Stimulated activated CD4-positive, alpha-beta T cell treated with anti-CD3 and anti-CD28 coated beads, Interleukin-1b, Interleukin-23, amount 100 ng/mL, for 1 hour (primary cell): ENCODE measurements at places on chromosomes 1 and 21.

DNA sequence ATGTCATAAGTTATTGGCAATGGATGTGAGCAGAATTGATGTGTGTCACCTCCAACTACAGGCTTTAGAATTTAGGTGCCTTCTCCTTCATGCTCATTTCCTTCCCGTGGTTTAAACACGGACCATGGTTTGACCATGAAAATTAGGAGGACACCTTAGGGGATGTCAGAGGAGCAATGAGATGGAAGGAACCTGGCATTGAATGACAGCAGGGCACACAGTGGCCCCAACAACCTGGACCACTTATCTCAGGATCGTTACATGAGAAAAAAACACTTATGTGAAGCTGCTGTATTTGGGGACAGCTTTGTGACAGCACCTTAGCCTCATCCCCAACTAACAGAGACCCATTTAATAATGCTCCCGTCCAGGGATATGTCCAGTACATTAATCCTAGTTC is 70.8 kb downstream of the SLC9A1 start:
- no peak for DNase-seq

DNA sequence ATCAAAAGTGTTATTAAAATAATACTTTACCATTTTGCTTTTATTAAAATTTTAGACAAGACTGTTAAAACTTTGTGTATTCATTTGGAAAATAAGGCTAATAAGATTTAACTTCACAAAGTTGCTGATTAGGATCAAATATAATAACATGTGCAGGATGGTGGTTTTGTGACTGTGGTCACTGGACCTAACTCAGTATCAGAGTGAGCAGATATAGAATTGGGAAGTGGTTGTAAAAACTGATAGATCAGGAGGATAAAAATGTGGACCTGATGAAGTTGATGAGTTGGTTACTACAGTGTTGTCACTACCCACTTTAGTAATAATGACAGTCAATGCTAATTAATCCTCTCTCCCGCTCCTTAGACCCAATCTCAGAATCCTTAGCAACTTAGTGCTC is 186.4 kb downstream of the AKT3 start:
- DNase-seq = no peak

- DNase-seq = no peak
Measured at GRCh38 chr21:39066829-39067780, 116.1 kb downstream of the PSMG1 start.

DNA sequence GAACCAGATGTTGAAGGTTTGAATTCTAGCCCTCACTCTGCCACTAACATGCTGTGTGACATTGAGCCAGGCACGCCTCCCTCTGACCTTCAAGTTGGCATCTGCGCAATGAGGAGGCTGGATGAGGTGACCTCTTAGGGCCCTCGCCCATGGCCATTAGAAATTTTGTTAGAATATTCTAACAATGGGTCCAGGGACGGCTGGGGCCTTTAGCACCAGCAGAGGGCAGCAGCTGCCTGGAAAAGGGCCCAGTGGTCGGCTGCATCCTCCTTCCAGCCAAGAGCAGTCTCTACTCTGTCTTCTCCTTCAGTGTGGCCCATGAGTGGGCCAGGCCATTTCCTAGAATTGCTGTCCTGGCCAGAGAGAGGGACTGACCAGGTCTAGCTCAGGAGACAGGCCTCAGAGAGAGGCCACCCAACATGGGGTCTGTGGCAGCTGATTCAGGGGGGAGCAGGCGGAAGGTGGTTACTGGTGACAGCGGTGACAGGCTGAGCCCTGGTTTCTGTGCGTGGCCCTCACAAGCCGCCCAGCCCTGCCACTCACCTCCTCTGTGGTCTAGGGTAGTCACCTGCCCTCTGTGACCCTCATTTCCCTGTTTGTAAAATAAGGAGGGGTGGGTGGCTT is 101.3 kb upstream of the ACTL8 start:
- no peak for DNase-seq

GRCh38 chr1:172322219-172323061 is 98.0 kb upstream of the C1orf105 start:
- DNase-seq = no peak

DNA sequence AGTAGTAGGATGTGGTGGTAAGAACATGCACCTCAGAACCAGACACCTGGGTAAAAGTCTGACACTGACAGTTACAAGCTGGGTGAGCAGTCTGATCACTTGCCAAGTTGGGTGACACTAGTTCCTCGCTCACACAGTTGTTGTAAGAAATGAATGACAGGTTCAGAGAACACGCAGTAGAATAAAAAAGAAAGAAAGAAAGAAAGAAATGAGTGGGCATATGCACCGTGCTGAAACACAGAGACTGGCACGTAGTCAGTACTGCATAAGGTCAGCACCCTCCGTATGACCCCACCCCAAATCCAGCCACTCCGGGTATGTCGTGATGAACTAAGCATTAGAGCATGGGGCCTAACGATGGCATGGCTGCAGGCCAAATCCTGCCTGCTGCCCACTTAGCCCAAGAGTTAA is 90.6 kb downstream of the GLUL start:
- no peak for DNase-seq

GRCh38 chr1:41576620-41577019 is 92.1 kb upstream of the EDN2 start:
- DNase-seq = no peak

GRCh38 chr1:207393610-207394009 is 60.5 kb upstream of the CR2 start:
- DNase-seq = no peak

DNA sequence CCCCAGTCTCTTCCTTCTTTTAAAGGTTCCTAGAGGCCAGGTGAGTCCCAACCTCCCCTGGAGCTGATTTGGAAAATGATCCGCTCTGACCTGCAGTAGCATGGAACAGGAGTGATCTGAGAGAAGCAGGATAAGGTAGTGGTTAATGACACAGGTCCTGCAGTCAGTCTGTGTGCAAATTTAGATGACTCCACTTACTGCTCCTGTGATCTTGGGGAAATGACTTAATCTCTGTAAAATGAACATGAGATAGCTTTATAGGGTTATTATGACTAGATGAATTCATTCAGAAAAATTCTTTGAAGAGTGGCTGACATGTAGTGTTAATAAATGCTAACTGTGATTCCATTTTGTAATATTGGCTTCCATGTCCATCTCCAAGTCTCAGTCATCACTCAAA is 374.9 kb upstream of the CAMK1G start:
- DNase-seq = no peak

GRCh38 chr1:203424861-203425662 is 50.5 kb upstream of the PRELP start:
- DNase-seq = no peak

- DNase-seq = no peak
Measured at GRCh38 chr1:33387625-33388024, 43.3 kb downstream of the PHC2 start.

- DNase-seq = no peak
Measured at GRCh38 chr1:2447276-2448097, 28.6 kb upstream of the PLCH2 start.

GRCh38 chr21:34730756-34731445 is 62.1 kb downstream of the CLIC6 start:
- DNase-seq = no peak

GRCh38 chr1:156439036-156439776 is 61.4 kb downstream of the MEF2D start:
- DNase-seq = no peak

GRCh38 chr1:198205016-198205684 is 48.4 kb downstream of the NEK7 start:
- DNase-seq = no peak

GRCh38 chr21:21230672-21231071 is 232.5 kb downstream of the NCAM2 start:
- no peak for DNase-seq

- no peak for DNase-seq
Measured at GRCh38 chr1:39625462-39626273, 13.8 kb downstream of the HEYL start.

- DNase-seq = no peak
Measured at GRCh38 chr1:192158181-192158580, at the start of gene RGS18. RGS18 (plus strand) TSS chr1:192158462; CDS start chr1:192158638, 176 bp downstream.

GRCh38 chr1:222974496-222974895 is 159.7 kb downstream of the DISP1 start:
- DNase-seq = no peak

DNA sequence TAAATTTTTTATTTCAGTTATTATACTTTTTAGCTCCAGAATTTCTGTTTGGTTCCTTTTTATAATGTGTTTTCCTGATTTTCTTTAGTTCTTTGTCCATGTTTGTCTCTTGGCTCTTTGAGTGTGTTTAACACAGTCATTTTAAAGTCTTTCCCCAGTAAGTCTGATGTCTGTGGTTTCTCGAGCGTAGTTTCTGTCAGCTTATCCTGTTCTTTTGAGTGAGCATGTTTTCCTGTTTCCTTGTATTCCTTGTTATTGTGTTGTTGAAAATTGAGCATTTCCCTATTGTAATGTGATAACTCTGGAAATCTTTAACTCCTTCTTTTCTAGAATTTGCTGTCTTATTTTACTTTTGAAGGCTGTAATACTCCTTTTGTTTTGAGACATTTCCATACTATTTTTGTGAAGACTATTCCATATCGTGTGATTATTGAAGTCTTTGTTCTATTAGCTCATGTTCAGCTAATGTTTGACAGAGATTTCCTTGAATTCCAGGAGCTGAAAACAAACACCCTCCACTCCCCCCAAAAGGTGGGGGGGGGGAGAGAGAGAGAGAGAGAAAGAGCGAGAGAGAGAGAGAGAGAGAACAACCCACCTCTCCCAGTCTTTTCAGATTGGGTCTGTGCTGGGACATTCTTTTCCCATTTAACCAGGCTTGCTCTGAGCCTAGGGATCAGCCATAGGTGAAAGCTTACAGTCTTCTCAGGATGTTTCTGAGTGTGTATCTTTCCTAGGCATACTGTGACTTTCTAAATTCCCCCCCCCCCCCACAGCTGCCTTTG is 38.3 kb downstream of the SDCCAG8 start:
- DNase-seq = no peak

DNA sequence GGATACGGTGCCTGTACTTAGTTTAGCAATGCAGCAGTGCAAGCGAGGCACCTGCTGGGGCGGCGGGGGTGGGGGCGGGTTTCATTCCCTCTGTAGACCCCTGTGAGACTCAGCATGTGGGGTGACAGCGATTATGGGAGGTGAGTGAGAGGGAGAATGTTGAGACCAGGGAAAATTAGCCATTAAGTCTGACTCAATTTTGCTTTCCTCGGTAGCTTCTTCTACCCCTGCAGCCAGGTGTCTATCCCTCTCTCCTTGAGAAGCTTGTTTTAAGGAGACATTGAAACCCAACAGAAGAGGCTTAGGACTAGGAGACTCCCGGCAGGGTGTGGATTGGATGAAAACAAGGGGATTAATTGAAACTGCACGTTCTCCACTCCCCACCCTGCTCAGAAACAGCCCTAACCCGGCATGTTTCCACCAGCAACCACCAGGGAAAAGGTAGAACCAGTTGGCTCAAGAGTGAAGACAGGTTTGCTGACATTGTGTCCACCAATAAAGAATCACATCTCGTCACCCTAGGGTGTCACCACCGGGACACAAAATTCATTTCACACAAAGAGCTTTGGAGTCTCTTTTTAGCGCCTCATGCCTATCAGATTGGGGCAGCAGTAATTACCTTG is 20.6 kb upstream of the ATF3 start:
- no peak for DNase-seq

GRCh38 chr1:213369465-213369864 is 318.4 kb downstream of the RPS6KC1 start:
- no peak for DNase-seq

GRCh38 chr1:55893155-55893554 is 678.0 kb upstream of the USP24 start:
- no peak for DNase-seq

GRCh38 chr1:91712393-91712792 is 173.6 kb downstream of the TGFBR3 start:
- no peak for DNase-seq

DNA sequence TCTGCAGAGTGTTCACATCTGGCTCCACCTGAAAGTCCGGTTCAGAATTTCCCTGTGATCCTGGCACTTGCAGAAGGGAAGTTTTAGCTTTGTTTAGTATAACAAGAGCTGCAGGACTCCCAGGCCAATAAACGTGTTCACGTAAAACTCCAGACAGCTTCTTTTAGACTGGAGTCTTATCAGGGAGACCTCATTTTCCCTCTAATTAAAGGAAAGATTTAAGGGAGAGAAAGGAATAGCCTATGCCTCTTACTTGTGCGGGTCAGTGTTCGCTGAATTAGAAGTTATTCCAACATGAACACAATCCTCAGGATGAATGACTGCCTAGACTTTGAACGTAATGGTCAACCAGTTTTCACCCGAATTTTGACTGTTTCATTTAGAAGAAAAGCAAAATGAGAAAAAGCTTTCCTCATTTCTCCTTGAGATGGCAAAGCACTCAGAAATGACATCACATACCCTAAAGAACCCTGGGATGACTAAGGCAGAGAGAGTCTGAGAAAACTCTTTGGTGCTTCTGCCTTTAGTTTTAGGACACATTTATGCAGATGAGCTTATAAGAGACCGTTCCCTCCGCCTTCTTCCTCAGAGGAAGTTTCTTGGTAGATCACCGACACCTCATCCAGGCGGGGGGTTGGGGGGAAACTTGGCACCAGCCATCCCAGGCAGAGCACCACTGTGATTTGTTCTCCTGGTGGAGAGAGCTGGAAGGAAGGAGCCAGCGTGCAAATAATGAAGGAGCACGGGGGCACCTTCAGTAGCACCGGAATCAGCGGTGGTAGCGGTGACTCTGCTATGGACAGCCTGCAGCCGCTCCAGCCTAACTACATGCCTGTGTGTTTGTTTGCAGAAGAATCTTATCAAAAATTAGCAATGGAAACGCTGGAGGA is 202.1 kb upstream of the SGIP1 start:
- DNase-seq = no peak

GRCh38 chr1:246413430-246413829 is 93.6 kb downstream of the SMYD3 start:
- no peak for DNase-seq

DNA sequence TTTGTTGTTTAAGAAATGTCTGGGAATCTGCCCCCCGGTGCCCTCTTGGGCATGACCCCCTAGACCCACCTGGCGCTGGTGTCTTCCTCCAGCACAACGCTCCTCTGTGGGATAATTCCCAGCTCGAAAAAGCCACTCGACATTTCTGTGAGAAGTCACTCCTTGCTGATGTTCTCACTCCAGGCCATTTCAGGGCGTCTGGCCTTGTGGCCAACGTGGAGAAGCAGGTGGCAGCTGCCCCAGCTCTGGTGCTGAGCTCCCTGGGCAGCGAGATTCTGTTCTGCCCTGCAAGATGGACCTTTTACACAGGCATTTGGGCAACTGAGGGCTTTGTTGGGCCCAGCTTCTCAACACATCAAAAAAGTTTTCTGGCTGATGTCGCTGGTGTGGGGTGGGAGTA is 147.7 kb upstream of the WNT4 start:
- DNase-seq = no peak

DNA sequence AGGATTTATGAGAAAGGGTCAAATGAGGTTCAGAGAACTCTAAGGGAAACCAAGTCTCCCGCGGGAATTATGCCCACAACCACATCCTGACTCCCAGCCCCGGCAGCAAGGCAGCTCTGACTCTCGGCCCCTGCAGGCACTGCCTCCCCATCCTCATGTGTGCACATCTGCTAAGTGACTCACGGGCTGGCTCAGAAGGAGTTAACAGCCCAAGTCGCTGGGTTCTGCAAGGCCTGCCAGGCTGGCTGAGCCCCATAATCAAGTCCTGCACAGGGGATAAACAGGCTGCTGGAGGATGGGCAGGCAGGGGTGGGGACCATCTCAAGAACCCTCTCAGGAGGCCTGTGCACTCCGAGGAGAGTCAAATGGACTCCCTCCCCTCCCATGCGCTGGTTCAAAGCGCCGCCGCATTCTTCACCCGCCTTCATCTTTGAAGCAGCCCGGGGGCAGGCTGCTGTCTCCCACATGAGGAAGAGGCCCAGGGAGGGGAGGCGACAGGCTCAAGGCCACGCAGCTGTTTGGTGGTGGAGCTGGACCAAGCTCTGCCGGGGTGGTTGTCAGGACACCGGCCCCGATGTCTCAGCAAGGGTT is 344.3 kb downstream of the MATN1 start:
- no peak for DNase-seq

GRCh38 chr1:232627645-232628334 is 2.1 kb downstream of the SIPA1L2 start:
- DNase-seq = no peak
